ENCODE measurements at places on chromosomes 5 and 9.

DNA sequence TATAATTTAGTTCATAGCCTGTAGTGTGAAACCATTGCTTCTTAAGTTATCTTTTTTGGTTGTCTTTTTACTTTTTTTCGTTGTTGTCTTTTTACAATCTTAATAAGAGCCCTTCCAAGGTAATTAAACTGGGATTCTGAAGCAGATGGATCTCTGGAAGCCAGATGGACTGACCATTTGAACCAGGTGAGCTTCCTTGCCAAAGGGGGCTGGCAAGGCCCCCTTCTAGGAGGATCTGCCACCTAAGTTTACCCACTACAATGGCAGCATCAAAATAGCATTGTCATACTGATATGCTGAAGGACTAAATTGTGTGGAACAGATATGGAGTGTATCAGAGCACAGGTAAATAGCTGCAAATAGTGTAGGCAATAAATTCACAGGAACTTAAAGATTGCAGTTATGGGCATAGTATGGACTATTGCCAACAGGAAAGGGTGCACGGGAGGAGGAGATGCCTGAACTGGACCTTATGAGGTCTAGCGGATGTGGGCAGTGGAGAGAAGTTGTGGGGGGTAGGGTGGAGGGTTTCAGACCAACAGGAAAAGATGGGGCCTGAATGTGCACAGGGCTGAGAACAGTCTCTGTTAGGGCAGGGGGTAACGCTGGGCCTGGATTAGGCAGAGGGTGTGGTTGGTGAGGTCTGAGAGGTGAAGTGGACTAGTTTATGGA, 61.5 kb upstream of the CTXN3 start:
- DNase-seq, result no peak

DNA sequence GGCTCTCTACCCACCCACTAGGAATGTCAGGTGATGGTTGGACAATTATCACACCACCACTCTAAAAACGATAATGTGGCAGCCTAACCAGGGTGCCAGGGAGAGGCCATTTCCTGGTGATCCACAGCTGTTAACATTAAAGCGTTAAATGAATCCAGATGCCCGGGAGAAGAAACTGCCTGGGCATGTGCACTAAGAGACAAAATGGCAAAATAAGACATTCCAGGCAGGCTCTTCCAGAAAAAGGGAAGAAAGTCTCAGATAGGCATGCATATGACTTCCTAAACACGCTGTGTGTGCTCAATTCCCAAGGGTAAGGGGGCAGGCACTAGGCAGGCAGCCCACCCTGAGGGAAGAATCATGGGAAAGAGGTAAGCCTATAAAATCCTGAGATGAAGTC, 4.6 kb upstream of the TXN start:
- no peak for DNase-seq

DNA sequence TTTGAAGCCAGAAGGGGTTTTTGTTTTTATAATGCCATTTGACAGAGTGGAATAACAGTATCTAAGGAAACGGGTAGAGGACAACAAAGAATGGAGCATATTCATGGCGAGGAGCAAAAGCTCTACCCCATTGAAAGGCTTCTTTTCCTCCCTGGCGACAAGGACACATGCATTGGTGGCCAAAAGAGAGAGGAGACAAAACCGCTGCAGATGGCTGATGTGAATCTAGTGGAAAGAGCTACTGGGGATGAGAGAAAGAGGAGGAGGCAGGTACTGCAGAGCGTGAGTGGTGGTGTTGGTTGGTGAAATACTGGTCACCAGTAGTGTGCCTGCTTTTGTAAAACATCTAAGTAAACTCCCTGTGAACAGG, 491 bp downstream of the APC start:
- DNase-seq, result no peak

GRCh38 chr5:118007262-118007661, 981.1 kb downstream of the DTWD2 start:
- no peak for DNase-seq

- DNase-seq, result no peak
These were observed 80.1 kb upstream of the PLPP6 start for GRCh38 chr9:4581861-4582565.

DNA sequence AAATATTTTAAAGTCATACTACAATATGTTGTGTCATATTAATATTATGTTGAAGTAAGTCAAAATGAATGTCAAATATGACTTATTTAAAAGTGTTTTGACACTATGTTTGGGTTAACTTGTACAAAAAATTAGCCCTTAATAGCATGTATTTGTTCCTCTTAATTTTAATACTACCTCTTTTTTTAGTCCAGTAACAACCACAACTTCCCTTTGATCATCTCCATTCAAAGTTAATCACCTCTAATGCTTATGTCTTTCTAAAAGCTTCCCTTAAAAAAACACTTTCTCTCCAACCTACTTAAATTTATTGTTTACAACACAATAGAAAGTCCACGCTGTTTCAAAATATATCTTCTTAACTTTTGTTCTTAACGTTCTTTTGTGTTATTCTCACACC, 9.6 kb downstream of the SLCO4C1 start:
- no peak for DNase-seq

GRCh38 chr5:1702318-1702717, 97.3 kb downstream of the MRPL36 start:
- DNase-seq, result no peak

DNA sequence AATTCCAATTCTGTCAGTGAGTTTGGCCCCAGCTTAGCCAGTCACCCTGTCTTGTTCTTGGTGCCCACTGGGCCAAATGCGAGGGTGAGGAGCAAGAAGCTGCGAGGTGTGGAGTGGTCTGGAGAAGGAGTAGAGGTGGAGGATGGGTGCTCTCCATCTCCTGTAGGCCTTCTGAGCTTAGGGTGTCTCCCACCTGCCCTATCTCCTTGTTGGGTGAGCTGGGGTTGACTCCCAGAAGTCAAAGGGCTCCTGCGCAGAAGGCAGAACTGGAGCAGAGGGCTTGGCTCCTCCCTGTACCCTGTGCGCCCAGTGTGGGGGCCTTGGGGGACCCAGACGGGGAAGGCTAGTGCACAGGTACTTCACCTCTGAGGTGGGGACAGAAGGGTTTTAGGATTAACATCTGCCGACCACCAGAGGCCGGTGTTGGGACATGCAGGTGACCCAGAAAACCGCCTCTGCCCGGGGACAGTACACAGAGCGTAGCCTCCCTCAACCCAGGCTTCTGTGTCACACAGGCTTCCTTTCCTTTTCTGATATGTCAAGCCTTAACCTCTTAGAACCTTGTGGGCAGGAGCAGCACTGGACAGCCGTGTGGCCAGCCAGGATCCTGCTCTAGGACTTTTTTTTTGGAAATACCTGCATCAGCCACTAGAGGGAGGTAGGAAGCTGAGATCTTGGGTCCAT, 16.9 kb downstream of the IL5 start:
- DNase-seq, result peak; percentile 68

GRCh38 chr5:103942587-103943186, 380.1 kb upstream of the NUDT12 start:
- DNase-seq, result no peak

DNA sequence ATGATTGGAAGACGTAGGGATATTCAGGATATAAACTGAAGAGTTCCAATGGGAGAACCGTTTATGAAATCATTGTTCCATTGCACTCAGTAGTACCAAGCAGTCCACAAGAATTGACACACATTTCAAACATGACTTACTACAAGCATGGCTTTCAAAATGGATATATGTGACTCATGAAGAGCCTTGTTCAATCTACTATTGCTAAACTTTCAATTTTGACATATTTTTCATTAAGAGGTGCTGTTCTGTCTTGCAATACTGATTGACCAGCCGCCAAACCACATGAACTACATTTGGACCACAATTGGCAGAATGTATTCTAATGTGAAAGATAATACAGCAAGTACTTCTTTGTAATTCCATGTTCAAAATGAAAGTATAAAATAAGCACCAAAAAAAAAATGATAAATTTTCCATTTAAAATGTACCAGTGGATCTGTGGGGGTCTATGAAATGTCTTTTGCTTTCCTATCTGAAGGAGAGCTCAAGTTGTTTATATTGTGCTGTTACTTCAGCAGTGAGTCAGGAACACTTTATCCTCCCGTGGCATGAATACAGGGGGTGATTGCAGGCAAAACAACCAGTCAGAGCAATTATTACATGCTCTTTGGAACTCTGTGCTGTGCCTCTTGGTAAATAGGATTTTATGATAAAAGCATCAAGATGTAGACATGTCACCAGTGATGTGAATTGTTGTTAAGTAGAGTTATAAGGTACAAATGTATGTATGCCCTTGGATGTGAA, 366.0 kb downstream of the ARRDC3 start:
- DNase-seq, result no peak

- no peak for DNase-seq
These were observed 71.6 kb upstream of the PCA3 start for GRCh38 chr9:76692458-76693129.

DNA sequence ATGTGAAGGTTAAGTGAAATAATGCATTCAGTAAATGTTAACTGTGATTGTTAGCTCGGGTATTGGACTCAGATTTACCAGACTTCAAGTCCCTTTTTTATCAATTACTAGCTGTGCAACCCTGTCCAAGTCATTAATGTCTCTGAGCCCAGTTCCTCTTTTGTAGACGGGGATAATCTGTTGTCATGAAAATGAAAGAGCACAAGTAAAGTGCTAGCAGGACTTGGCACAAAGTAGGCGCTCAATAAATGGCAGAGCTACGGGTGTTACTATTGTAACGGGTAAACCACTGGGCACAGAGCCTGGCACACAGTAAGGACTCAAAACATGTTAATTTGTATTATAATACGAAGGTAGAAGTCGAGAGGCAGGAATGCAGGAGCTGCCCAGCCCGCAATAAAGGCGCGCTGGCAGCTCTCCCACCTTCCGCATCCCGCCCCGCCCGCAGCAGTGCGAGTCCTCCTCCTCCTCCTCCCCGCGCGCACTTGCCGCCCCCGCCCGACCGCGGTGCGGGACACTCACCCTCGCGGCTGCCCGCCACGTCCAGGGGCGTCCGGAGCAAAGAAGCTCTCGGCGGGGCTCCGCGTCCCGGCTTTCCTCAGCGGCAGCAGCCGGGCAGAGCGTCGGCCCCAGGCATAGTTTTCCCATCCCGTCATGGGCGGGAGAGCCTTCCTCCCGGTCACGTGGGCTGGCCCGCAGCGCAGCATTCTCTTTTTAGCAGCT, at the start of gene C1QTNF2:
C1QTNF2 (minus strand) TSS at position 637 of the 723 bp plus-strand sequence. CDS start 15,615 bp downstream, outside the sequence.
- peak; percentile 27 for DNase-seq

DNA sequence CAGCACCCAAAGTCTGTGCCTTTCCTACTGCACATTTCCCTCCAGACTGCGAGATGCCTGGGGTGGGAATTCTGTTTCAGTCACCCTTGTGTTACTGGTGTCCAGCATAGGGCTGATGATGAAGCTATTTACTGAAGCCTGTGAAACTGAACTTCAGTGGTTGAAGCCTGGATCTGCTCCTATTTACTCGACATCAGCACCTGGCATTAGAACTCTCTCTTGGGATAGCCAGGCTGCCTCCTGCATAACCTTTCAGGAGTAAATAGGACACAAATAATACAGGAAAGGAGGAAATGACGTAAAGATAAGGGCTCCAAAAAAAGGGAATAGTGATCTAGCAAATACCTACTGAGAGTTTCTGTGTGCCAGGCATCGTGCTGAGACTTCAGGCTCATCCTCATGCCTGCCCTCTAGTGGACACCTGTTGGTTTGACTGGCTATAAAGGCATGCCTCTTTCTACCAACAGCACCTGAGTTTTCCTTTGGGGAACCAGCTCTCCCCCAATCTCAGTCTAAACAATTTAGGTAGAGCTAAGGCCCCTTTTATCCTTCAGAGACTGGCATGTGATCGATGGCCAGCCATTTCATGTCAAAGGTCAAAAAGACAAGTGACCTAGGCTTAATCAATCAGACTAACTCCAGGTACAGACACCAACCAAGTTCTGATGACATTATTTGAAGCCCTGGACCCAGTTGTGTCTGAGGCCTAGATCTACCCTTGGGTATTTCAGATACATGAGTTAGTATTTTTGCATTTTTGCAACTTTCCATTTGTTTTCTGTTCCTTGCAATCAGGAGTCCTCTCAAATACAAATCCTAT, 192.1 kb upstream of the TRIM32 start:
- DNase-seq, result peak; percentile 23

DNA sequence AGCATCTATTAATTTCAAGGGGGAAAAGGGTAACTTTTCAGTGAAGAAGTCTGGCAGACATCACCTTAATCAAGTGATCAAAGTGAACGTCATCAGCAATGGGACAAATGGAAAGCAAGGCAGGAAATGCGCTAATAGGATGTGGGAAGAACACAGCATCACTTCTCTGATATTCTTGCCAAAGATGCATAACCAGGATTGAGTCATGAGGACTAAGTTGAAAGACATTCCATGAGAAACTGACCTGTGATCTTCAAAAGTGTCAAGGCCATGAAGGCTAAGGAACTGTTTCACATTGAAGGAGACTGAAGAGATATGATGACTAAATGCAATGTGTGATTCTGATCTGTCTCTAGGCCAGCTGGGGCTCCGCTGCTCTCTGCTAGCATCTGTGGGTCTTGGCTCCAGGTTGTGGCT, 92.9 kb downstream of the NDFIP1 start:
- peak; percentile 59 for DNase-seq

- DNase-seq, result no peak
These were observed 127.6 kb downstream of the MVB12B start for GRCh38 chr9:126454215-126454614.

- DNase-seq, result no peak
These were observed 8.3 kb upstream of the WDR5 start for GRCh38 chr9:134127616-134128015.

DNA sequence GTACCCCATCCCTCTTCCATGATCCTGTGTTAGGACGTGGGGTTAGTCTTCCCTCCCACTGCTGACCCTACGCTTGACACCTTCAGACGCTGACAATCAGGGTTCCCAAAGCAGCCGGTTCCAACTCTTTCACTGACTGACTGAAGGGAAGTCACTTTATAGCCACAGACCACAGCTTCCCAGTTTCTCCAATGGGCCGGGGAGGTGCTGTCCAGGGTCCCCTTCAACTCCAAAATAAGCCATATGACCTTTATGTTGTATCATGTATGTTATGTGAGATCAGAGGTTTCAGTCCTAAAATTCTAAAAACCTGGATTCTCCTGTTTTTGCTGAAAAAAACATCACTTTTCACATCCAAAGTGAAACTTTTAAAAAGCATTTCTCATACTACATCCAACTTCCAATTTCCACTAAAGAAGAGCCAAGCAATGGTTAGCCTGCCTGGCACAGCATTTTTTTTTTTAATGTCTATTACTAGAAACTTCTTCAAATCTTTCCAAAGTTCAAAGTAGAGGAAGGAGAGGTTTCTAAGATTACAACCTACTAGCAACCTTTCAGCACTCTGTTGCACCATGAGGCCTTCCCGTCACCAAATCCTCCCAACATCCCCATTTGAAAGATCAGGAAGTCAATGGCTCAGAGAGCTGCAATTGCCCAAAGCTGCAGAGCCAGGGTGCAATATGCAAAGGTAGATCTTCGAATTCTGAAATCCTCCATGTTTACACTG, 5.2 kb downstream of the EPB41L4B start:
- DNase-seq, result no peak

- DNase-seq, result no peak
These were observed 1414.9 kb upstream of the NUDT12 start for GRCh38 chr5:104977529-104977928.

GRCh38 chr9:132947756-132948155, 3.3 kb upstream of the TSC1 start:
- no peak for DNase-seq

All from ACHN (cell line).